ENCODE measurements at places on chromosomes 4 and X.

DNA sequence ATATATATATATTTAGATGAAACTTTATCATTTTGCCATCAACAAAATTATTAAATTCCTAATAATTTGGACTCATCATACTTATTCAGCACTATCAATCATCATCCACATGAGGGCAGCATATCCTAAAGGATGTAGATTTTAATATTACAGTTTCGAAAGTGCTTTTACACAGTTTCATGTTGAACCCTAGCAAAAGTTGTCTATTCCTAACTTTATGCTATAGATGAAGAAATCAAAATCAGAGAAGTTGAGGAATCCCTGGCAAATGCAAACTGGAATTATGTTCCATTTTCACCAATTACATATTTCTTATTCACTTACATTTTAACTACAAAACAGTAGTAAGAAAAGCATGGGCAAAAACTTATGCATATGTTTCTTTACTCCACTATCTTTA is 36.6 kb upstream of the UGT2A1 start:
- no peak for DNase-seq

DNA sequence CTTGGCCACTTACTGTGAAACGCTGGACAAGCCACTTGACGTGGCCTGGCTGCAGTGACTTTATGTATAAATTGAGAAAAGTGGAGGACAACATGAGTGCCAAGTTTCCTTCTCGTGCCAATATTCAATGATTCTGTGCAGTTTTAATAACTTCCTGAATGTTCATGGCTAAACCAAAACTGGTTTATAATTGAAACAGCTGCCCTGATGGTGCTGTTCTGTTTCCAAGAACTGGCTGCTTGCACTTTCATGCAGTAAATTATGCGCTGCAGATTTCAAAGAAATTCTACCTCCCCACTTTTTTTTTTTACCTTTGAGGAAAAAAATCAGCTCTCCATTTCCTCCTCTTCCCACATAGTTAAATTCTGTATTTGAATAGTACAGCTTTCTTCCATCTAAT is 205.2 kb upstream of the CASK start:
- DNase-seq, result no peak

DNA sequence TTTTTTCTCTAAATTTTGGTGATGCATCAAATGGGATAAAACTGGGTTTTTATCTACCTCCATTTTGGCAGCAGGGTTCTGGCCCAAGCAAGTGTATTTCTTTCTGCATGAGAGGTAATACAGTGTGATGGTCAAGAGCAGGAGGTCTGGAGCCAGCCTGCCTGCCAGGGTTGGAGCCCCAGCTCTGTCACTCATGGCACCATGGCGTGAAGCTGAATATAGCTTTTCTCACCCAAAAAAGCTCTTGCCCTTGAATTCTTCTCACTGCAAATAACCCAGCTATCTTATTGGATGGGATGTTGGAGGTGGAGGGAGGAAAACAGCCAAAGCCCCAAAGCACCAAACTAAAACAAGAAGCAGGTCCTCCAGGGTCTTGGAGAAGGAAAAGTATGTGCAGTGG is 218.4 kb downstream of the ARHGAP10 start:
- DNase-seq, result no peak

DNA sequence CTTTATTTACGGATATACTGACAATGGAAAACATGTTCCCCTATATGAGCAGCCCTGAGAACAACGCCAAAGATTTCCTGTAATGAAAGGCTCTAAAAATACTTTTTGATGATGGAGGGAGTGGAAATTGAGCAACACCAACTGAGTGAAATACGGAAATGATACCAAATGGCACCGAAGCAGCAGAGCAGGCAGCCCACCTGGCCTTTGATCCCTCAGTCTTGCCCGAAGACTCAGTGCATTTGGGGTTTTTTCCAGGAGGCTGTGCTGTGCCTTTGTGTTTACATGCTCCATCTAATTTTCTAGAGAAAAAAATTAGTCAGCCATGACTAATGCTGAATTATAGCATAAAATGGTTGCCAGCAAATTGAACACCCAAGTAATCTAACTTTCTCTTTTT is 169.9 kb upstream of the RBPJ start:
- DNase-seq, result no peak

DNA sequence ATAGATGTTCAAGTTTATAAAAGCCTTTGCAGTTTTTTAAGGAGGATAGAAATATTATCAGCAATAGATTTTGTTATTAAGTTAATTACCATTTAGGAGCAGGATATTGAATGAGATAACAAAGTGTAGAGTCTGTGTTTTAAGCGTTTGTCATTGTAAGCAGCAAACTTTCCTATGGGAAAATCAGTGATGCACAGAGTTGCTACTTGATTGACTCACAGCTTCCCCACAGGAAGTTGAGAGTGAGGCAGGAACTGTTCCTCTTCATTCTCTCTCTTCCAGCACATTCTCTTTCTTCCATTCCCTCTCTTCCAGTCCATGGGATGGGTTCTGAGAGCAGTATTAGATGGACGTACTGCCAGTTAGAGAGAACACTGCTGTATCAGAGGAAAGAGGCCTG is 867.7 kb upstream of the AGA start:
- no peak for DNase-seq

- no peak for DNase-seq
Observed at GRCh38 chr4:143726714-143727113, 26.2 kb upstream of the FREM3 start.

GRCh38 chrX:113330416-113330815 is 489.8 kb upstream of the AMOT start:
- DNase-seq, result no peak

DNA sequence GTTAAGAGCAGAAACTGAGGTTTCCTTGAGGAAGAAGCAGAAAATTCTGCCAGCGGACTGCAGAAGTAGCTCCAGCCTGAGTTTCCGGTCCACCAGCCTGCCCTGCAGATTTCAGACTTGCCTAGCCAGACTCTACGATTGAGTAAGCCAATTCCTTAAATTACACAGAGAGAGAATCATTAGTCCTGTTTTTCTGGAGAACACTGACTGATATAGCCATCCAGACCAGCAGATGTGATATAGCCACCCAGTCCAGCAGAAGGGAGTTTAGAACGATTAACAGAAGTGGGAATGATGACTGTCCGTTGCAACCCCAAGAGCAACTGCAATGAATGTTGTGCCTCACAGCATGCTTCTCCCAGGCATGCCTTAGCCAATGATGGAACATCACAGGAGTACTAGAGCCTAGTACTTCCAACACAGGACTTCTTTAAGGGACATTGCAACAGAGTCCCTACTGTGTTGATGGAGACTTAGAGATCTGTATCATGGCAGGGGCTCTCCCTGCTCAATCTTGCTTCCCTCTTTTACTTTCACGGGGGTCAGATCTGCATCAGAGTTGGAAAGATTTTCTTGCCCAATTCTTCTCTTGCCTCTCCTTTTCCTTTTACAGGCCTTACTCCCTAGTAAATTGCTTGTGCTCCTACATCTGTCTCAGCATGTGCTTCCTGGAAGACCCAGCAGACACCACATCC is 264.6 kb upstream of the CLNK start:
- DNase-seq, result no peak

DNA sequence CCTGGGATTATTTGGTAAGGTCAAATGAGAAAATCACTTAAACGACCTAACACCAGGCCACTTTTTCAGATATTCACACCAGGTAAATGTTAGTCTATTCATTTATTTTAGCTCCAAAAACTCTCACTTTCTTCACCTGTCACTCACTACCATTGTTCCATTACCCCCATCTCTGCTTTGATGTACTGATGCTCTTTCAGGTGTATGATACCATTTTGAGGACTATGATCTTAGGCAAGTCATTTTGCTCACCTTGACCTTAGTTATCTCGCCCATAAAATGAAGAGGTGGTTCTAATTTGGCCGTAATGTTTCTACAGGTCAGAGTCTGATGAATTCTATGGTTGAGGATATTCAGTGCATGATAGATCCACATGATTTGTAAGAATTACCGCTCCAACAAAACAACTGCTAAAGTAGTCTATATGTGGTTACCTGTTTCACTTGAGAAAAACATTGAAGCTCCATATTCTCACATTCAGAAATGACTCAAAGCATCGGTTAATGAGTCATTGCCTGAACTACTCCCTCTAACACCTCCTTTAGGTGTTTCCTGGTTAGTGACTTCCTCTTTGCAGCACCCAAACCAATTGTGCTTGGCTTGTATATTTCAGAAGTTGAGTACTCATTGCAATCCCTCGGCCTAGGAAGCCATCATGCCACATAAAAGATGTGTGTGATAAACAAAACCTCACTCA is 4.5 kb downstream of the DTHD1 start:
- DNase-seq, result peak; percentile 44

GRCh38 chr4:78710536-78710935 is 65.6 kb upstream of the BMP2K start:
- DNase-seq, result no peak
